ENCODE measurements at places on chromosomes 4 and X. TPM values are rescaled to one million over a fixed set of nuclear protein-coding genes. Genes with fewer than 3 reads are reported as not detected.

The PFKFB1 gene
- 0.35 TPM for total RNA-seq

DNA sequence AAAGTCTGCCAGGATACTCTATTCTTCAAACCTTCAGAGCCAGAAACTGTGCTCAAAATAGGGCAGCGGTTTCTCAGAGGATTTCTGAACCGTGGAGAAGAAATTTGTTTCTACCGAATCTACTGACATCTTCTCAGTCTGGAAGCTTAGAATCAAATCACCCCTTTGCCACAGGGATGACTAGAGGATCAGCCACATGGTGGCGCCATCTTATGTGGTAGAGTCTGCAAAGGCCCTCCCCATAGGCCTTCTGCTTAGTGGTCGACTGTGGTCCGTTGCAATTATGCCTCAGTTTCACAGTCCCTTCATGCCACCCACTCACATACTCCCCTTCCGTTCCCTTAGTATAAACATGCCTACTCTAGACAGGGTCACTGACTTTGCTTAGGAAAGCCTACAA is 680.7 kb upstream of the SPANXN1 start:
- DNase-seq = no peak

- DNase-seq = no peak
Observed at GRCh38 chrX:9522378-9523155, 57.7 kb downstream of the TBL1X start.

The BEX5 gene
- total RNA-seq = 5.9 TPM

The NEXMIF gene
- 1.1 TPM for total RNA-seq

DNA sequence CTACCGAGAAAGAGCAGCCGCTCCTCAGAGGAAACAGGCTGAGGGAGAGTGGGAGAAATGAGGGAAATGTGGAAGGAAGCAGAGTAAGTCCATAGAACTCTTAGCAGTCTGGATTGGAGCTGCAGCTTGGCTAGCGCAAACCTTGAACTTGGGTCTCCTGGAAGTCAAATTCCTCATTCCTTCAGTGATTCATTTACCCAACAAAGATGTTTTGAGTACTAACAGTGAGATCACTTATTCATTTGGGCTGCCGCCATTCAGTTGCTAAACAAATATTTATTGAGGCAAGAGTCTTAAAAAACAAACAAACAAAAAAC is 51.5 kb downstream of the SEL1L3 start:
- DNase-seq = no peak

DNA sequence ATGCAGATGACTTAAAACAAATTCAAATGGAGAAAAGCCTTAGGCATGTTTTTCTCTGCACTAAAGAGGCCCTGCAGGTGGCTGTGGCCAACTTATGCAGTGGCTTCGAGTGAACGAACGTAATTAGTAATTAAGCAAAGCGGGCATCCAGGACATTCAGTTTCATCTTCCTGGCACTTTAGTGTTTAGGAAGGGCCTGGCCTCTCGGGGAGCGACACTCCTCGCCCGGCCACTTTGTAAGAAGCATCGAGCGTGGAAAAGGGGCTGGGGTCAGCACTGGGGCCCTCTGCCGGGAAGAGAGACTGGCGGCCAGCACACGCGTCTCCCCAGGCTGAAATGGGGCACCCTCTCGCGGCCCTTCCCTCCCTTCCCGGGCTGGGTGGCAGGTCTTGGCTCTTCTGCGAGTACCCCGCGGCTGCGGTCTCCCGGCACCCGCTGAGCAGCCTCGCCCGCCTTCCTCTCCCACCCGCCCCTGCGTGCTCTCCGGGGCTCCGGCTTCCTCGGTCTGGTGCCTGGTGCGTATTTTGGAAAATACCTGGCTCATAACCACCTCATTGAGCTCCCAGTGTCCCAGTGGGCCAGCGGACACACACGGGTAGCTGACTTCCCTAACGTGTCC is 677 bp upstream of the CYP4V2 start:
- DNase-seq = peak; percentile 47

The C4orf51 gene
- total RNA-seq = not detected

The TDO2 gene
- total RNA-seq = not detected

GRCh38 chrX:148785256-148785655 is 284.8 kb downstream of the AFF2 start:
- no peak for DNase-seq

DNA sequence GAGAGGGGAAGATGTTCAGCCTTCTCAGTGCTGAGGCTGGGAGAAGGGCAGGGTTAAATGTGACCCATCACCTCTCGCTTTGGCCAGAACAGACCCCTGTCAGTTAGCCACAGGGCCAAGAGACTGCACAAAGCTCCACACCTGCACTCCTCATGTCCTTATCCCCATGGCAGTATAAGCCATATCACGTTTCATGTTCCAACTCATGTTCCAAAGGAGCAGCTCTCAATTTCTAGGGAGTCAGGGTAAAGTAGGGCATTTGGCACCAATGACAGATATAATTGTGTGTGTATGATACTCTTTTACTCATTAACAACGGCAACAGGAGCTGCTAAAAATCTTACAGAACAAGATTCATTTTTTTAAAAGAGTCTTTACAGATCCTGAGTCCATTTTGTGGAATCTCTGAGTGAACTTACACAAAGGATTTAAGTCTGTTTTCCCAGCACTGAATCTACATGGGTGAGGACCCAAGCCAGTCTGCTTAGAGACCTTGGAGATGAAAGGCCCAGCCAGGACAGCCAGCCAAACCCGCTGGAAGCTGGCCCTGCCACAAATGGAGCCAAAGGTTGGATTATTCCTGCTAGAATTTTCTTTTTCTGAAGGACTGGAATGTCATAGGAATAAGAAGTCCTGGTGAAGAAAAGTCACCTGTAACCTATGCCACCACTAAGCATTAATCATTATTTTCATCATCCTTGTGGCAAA is 129.1 kb upstream of the SMAD1 start:
- DNase-seq = no peak

Data from CD4-positive, alpha-beta memory T cell (primary cell).